ENCODE measurements at places on chromosomes 5 and 9.

DNA sequence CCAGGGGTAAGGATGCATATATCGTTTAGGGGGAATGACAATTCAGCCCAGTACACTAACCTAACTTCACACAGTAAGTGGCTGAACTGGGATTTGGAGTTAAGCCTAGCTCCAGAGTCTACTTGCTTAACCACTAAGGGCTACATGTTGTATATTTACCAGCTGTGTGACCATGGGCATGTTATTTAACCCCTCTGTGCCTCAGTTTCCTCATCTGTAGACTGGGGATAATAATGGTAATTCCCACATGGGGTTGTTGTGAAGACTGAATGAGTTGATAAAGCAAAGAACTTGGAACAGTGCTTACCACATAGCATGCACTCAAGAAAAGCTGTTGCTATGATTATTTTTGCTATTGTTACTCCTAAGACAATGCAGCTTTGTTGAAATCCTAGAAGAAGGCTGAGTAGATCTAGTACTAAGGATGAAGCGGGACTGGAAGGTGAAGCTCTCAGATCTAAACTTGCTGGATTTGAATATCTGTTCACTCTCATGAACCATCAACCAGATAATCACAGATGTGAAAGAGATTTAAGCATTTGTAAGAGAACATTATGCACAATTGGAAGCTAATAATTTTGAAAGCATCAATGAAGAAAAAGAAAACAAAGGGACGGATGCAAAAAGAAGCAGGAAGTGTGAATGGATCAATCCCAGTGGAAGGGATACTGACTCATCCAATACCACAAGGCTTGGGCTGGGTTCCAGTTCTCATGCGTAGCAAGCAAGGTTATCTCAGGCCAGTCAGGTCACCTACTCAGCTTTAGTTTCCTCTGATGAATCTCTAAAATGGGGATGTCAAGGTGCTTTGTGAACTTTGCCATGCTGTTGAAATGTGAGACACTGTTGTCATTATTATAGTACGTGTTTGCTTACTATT is 78.5 kb upstream of the TBC1D2 start:
- DNase-seq: no peak

DNA sequence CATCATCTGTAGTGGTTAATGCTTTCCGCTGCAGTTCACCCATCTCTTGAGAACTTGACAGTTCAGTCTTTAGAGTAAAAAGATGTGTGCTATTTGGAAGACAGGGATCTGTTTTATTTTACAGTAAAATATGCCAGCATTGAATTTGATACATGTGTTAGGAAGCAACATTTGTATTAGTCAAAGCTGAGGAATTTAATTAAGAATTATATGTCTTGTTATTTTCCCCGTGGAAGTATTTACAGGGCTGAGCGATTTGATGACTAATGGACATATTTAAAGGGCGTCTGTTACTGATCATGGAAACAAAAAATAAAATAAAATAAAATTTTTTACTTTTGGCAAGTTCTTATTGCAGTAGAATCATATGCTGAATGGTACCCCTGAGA is 101.3 kb downstream of the PAM start:
- DNase-seq: no peak

DNA sequence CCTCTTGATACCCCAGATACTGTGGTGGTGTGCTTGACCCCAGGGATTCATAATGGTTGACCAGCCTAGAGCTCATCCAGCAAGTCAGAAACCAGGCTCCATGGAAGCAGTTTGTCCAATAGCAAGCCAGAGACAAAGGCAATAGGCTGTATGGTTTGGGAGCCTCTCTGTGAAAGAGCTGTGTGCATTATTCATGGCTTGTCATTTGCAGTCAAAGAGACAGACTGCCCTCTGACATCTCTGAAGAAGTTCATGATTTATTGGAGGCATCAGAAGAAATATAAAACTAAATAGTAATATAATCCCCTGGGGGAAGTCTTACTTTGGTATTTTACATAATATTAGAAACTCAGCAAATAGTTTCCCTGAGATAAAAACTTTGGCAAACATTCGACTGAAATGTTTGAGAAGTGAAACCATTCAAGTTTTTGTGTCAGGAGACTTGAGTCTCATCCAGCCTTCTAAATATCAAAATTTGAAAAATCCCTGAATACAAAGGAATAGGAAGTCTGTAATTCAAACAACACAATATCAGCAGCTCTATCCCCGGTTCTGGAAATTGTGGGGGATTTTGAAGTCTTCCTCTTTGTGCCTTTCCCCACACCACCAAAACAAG is 250.3 kb downstream of the ZSWIM6 start:
- no peak for DNase-seq

- no peak for DNase-seq
Observed at GRCh38 chr5:31703757-31704156, 64.8 kb downstream of the PDZD2 start.

- no peak for DNase-seq
Observed at GRCh38 chr9:34560599-34561214, 28.8 kb downstream of the CNTFR start.

GRCh38 chr5:93062548-93062947 is 518.5 kb downstream of the NR2F1-AS1 start:
- DNase-seq: no peak

DNA sequence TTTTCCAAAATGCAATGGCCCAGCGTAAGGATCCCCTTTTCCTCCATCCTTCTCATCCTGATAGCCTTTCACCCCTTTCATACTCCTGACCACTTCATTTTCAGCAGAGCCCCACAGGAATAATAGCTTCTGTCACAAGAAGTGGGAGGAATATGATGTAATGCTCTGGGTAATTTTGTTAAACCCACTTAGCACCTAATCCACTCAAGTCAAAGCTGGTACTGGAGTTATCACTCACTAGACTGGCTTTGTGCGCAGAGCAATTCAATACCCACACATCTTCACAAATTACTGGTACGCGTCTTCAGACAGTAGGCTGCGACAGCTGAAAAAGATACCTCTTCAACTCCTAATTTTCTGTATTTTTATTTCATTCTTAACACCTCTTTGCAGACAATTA is 2232.8 kb upstream of the WWC1 start:
- no peak for DNase-seq

- no peak for DNase-seq
Observed at GRCh38 chr5:54561651-54562050, 44.1 kb downstream of the SNX18 start.

DNA sequence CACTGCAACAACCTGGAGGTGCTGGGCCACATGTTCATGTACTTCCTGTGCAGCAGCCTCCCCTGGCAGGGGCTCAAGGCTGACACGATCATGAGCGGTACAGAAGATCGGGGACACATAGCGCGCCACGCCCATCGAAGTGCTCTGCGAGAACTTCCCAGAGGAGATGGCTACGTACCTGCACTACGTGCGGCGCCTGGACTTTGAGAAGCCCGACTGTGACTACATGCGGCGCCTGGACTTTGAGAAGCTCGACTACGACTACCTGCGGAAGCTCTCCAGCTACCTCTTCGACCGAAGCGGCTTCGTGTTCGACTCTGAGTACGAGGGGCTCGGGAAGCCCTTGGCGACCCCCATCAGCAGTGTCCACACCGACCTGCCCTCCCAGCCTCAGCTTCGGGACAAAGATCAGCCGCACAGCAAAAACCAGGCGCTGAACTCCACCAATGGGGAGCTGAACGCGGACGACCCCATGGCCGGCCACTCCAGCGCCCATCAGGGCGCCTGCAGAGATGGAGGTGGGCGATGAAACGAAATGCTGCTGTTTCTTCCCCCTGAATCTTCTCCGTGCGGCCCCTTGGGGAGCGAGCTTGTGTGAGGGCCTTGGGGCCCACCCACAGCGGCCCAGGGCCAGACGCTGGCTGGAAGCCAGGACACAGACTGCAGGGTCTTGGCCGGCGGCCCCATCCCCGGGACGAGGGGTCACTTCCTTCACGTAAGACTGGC is 56.5 kb downstream of the JAK2 start:
- no peak for DNase-seq

GRCh38 chr5:62684310-62684709 is 105.7 kb downstream of the LRRC70 start:
- no peak for DNase-seq

DNA sequence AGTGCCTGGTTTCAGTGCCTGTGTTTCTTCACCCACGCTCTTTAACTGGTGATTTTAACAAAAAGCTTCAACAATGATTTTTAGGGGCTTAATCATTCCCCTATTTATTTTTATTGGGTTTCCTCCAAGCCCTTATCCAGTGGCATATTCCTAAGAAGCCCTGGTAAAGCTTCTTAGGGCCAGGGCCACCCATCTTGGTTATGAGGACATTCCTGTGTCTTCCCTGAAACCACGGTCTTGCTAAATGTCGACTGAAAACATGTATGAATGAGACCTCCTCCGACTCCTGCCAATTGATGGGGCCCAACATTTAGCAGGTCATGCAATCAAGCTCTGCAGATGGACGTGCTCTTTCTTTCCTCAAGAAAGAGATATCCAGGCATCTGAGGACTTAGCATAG is 13.7 kb upstream of the CARTPT start:
- DNase-seq: no peak

DNA sequence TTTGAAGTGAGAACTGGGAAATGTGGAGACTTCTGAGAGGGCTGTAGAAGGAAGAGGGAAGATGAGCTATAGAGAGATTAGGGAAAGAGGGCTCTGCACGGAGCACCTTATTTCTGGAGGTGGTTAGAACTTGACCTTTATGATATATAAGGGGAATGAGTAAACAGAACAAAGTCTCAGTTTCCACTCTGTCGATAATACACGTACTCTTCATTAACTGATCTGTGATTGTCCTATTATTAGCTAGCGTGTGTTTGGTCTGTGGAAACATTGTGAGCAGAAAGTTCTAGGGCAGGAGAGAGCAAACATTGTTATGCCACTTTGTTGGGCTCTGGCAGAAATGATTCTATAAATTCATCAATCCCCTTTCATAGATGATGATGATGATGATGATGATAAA is 118.5 kb downstream of the UGCG start:
- no peak for DNase-seq

DNA sequence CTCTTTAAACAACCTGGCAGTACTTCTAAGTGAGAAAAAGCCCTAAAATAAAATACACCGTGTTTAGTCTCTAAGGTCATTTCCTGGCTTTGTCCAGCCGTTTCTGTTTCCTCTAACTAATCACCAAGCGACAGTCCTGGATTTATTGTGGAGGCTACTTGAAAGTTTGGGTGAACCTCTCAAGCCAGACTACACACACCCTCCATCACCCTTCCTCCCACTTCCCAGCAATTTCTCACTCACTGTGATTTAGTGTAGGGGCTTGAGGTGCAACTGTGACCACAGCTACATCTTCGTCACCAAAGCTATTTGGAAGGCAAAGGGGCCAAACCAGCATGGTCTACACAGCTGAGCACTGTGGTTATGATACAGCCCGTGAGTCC is 240.0 kb upstream of the SLC24A2 start:
- no peak for DNase-seq

GRCh38 chr5:144460600-144460999 is 289.9 kb downstream of the KCTD16 start:
- no peak for DNase-seq

DNA sequence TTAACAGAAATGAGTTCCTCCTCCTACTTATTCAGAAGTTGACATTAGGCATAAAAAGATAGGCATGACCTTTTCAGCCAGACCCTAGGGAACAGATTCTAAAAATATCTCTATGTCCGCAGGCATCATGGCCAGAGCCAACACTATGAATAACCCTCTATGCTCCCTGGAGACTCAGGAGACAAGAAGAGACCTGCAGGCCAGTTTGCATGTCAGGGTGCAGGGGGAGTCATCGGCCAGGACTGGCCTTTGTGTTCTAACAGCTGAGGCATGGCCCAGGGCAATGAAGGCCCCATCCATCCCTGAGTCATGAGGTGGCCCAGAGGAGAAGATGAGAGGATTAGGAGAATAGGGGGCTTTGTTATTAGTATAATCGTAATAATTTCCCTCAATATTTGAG is 93.8 kb downstream of the TMEM215 start:
- DNase-seq: no peak

DNA sequence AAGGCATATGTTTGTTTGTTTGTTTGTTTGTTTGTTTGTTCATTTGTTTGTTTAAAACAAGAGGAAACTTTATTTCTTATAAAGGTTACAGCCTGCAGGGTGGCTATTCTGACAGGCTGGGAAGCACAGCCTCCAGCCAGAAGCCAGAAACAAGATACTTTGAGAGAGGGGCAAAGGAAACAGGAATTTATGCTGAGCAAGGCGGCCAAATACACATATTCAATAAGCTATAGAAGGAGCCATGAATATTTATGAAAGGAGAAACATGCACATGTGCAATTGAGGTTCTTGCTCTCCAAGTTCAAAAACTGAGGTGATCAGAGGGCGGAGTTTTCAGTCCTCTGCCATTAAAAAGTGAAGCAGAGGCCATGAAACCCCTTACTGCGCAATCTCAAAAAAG is 19.6 kb downstream of the KLHL3 start:
- no peak for DNase-seq

Data from activated CD4-positive, alpha-beta T cell treated with anti-CD3 and anti-CD28 coated beads, Interleukin-2, amount 50 U/mL, for 1 hour (primary cell).